ENCODE measurements at places on chromosomes 4 and X.

DNA sequence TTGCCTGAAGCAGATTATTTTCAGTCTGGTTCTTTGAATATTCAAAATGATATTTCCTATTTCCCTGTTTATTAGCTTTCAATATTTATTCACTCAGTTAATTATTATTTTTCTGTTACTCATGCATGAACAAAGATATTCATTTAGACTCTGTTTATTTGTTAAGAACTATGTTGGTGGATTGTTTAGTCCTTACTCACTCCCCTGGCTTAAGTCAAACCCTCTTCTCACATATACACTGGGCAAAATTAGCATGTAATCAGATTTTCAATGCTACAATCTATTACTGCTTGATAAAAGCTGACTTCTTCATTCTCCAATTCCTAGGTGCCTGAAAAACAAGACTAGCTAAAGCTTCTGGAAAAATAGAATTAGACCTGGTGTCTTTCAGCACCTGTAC, 335.8 kb downstream of the FAT4 start:
- no peak for DNase-seq

DNA sequence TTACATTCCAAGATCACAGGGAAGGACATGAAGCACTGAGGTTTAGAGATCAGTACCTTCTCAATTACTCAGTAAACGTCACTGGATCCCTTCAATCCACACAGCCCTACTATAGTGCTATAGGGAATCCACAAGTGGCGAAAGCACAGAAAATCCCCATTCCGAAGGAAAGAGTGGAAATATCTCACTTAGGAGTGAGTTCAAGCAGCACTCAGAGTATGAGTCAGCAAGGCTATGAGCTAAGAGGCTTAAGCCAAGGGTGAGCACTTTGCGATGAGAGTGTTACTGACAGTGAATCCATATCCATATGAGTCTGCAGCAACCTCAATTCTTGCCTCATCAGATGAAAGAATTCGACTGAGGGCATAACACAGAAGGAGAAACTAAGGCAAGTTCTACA, 165.1 kb downstream of the VSIG4 start:
- no peak for DNase-seq

DNA sequence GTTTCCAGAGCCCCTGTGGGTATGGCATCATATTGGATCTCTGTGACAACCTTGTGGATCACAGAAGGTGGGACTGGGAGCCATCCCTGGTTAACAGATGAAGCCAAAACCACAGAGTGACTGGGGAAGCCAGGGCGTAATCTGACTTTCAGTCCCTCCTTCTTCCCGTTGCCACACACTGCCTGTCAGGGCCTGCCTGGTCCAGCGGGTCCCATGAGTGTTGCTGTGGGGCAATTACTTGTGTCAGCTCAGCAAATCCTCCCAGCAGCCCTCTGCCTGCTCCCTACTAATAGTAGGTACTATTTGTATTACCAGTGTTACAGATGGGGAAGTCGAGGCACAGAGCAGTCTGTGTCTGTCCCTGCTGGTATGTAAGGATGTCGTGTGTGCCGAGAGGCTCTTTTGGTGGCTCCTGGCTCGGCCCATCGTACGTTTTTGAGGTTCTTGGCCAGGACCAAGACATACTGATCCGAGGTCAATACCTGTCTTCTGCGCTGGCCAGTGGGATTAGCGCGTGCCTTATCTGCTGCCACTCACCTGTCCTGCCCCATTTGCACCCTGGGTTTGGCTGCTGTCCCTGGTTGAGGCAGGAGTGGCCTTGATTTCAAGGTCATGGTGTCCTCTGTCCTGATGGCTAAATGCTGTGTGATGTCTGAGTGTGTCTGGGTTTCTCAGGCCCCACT, 5.7 kb downstream of the NSG1 start:
- DNase-seq, result no peak

GRCh38 chr4:165464813-165465381, 86.1 kb downstream of the CPE start:
- DNase-seq, result no peak
